Uterus (tissue), 4 donors: ENCODE measurements at places on chromosomes 3 and 15.

GRCh38 chr15:25565470-25566264, 126.8 kb upstream of the UBE3A start:
- no peak for DNase-seq

DNA sequence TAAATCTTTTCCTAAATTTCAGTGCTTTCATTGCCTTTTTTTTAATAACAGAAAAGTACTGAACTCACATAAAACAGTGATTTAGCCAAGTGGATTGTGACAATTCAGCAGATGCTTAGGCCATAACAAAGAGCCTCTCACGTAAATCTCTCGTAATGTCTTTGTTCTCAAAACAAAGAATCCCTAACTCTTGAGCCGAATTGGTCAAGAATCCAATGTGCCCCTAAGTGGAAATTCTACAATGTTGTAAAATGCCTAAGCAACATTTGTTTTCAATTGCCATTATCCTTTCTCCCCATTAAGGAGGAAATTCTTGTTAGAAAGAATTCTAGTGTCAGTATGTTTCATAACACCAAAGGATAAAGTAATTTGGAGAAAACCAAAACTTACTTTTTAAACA, 235.7 kb upstream of the THBS1 start:
- no peak for DNase-seq

- no peak for DNase-seq
Measured at GRCh38 chr15:54810496-54810895, 386.2 kb downstream of the RSL24D1 start.

GRCh38 chr3:82875401-82875800, 1114.0 kb upstream of the GBE1 start:
- no peak for DNase-seq

DNA sequence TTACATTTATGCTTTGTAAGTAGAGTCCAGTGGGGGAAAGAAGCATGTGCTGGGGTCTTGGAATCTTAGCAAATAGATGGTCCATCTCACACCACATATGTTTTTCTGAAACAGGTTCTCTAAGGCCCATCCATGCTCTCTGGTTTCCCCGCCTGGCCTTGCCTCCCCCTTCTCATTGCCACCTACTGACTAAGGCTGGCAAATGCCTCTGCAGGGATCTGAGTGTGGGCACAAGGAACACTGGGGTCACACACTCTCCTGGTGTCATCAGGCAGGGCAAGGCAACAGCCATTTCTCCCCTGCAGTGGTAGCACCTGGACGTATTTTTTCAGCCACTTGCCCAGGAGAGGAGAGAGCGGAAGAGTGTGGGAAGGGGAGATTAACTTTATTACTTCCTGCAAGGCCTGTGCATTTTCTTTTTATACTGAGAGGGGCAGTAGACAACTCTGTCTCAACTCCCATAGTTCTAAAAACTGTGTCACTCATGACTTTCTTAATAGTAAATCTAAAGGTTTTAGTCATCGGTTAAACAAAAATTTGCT, 804.2 kb upstream of the NECTIN3 start:
- DNase-seq: no peak

GRCh38 chr3:184541886-184542562, 19.6 kb upstream of the EPHB3 start:
- no peak for DNase-seq

DNA sequence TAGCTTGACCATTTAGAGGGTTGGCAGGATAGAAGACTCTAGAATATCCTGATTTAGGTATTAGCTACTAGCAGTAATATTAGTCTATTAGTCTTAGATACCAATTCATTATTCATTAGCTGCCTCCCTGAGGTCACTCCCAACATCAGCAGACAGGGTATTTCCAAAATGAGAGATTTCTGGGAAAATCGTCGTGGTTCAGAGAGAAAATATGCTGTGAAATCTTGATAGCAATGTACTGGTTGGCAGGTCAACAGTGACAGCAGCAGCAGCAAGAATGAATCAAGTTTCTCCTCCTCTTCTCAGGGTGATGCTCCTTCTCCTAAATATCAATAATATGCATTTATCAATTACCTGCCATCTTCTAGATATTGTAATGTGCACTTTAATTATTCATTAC, 41.3 kb upstream of the ROBO1 start:
- no peak for DNase-seq

DNA sequence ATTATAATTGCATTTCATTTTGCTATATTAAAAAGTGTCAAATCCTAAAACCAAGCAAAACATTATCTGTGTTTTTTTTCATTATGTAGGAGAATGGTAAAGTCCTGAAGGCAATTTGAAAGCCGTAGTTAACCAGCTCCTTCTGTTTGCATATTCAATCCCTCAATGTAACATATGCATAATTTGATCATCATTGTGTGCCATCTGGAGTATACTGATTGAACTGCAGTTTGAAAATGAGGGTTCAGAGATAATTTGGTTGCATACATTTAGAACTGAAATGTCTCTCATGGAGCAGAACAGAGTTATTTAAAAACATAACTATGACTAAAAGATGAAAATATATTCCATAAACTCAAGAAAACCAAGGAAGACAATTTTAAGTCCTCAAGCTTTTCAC, 518.6 kb downstream of the GBE1 start:
- no peak for DNase-seq

DNA sequence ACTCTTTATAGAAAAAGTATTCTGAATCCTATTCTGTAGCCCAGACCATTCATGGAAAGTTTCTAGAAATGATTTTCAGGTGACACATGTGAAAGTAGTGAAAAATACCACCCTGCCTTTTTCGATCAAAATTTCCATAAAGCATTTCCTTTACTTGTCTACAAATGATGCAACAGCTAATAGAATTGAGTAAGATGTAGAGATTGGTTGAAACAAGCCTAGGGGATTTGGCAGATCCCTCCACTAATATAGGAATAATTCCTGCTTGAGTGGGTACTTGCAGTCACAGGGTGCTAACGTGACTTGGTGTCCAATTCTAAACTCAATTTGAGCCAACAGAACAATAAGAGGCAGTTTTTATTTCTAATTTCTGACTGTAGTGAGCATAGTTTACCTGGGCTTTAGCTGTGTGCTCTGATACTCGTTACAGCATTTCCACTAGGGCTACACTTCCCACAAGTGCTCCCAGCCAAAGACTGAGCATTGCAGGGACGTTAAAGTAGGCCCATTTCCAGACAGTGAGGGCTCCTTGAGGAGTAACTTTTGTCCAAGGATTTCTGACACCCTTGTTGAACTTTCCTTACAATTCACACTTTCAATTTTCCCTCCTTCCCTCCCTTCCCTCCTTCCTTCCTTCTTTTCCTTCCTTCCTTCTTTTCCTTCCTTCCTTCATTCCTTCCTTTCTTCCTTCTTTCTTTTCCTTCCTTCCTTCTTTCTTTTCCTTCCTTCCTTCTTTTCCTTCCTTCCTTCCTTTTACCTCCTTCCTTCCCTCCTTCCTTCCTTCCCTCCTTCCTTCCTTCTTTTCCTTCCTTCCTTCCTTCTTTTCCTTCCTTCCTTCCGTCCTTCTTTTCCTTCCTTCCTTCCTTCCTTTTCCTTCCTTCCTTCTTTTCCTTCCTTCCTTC, 53.9 kb upstream of the TP63 start:
- no peak for DNase-seq

DNA sequence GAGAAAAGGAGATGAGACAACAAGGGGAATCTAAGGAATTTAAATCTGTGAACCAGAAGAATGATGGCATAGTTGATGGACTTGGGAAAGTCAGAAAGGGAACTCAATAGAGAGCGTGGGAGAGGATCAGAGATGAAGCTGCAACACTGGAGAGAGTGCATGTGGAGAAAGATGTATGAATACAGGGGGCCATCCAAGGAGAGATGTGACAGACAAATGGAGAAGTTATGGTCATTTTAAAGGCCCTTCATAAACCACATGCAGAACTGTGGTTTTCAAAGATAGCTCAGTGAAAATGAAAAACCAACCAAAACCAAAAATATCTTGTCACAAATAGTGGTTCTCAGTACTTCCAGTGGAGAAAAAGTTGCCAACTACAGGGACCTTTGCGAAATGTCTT, 265.2 kb downstream of the SUCLG2 start:
- DNase-seq: no peak

DNA sequence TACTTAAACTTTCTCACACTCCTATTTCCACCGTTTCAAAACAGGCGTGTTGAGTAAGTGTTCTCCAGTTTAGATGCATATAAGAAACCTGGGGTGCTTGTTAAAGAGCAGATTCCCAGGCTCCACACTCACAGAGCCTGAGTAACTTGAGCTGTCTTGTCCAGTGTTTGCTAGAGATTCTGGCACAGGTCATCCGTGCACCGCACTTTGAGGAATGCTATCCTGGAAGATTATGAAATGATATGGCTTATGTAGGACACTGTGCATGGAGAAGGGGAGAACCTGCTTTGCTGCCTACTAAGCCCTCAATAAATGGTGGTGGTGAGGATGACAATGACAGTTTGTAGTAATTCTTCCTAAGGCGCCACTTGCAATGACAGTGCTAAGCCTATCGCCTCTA, 273.7 kb downstream of the PDZRN3 start:
- DNase-seq: peak; percentile 27

DNA sequence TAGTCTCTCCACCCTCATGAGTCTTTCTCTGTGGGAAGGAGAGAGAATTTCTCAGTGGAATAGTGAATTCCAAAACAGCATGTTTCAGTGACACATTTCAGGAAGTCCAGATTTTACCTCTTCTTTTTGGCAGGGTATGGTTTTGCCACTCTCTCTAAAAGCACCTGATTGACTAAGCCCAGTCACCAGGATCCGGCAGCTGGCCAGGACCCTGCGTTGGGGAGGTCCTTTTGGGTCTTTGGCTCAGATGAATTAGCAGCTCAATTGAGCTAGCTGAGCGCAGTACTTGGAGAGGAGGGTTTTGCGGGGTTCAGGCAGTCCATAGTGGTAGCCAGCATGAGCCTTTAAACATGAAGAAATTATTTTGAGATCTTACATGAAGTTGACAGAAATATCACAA, 548.2 kb downstream of the PDCD6IP start:
- DNase-seq: no peak

DNA sequence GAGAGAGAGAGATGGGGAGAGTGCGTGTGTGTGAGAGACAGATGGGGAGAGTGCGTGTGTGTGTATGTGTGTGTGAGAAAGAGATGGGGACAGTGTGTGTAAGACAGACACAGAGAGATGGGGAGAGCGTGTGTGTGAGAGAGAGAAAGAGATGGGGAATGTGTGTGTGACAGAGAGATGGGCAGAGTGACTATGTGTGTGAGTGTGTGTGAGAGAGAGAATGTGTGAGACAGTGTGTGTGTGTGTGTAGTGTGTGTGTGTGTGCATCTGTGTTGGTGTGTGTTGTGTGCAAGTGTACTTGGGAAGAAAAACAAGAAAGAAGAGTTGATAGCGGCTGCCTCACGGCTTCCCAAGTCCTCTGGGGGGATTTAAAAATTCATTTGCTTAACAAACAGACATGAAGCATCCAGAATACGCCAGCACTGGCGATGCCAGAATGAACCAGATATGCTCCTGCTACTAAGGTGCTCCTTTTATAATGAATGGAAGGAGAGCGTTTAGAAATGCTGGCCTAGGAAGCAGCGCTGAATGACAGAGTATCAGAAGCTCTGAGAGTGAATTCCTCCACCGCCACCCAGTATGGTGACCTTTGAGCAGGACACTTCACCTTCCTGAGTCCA, 186.1 kb upstream of the TSC22D2 start:
- DNase-seq: no peak

DNA sequence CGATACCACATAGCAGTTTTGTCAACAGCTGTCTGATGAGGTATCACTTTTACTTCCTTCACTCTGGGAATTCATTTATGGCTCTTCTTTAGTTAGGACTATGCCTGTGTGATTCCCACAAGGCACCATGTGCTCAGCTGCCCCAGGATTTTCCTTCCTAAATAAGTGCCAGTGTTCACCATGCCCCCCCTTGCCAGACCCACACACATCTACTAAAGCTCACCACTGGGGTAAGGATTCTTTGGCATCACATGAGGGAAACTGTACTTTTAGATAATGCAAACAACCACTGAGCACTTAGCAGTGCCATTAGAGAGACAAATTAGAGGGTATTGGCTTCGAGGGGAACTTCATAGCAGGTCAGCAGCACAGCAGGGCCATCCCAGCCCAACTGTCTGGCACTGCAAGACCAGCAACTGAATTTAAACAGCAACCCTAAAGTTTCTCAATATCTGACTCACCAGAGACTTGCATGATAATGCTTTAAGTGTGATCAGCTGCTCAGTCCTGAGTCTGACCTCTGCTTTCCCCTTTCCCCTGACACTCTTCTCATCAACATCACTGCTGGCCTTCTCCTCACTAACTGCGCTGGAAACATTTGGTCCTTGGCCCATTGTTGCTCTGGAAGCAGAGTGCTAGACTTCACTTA, 114.3 kb downstream of the STAC start:
- no peak for DNase-seq

DNA sequence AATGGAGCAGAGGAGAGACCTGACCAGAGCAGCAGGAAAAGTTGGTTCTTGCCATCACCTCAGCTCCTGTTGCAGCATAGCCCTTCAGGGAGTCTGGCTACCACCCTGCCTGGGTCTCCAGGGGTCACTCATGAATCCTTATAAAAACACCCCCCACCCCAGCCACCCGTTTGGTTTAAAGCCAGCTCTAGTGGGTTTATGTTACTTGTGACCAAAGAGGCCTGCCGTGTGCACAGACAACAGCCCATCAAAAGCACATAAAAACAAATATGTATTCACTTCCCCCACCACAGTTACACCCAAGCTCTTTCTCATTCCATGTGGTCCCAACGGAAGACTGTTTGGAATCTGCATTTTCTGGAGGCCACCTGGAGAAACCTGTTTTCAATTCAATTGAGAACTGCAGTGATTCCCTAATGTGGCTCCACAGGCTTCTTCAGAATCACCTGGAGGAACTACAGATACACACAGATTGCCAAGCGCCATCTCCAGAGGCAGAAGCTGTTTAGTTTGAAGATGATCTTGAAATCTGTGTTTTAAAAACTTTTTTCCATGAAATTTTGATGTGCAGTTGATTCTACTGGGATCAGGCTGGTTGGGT, 13.8 kb downstream of the FOXL2 start:
- DNase-seq: no peak

- DNase-seq: no peak
Measured at GRCh38 chr3:126056681-126057500, 27.0 kb downstream of the SLC41A3 start.

- peak; percentile 83 for DNase-seq
Measured at GRCh38 chr15:40102897-40103858, 5.5 kb downstream of the BMF start.

GRCh38 chr3:185585518-185585858, 607 bp upstream of the SENP2 start:
- no peak for DNase-seq

DNA sequence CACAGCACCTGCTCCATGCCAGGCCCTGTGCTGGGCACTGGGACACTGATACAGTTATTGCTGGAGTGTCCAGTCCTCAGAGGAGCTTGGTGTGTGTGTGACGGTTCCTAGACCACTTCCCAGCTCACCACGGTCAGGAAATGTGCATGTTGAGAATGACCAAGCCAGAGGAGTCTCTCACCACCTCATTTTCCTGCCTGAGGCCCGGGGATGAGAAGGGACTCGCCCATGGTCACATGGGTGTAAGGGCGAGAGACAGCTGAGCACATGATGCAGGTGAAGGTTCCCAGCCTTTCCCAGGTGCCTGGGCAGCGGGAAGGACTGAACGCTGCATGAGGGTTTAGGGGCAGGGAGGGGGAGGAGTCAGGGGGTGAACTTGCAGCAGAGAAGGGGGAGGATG, 180.9 kb upstream of the TLE3 start:
- DNase-seq: no peak
